ENCODE measurements at places on chromosomes 1 and 21.

- no peak for DNase-seq
These were observed 47.9 kb upstream of the CNN3 start for GRCh38 chr1:94974824-94975223.

DNA sequence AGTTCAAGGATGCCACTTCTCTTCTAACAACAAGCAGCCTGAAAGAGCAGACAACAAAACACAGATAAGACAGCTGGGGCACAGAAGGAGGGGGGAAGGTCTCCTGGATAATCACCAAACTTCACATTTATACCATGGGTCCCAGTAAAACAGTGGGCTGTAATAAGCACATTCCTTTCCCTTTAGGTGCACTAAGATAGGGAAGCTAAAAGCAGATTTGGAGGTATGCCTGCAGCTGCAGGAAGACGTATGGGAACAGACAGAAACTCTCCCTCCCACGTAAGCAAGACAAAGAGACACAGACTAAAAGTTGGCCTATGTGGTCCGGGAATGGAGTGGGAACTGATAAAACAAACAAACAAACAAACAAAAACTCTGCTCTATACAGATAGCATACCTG is 612.1 kb downstream of the MRPL39 start:
- DNase-seq = no peak

GRCh38 chr21:33712022-33712803 is 69.9 kb downstream of the ITSN1 start:
- DNase-seq = no peak

- peak; percentile 19 for DNase-seq
These were observed 13.7 kb upstream of the BEND5 start for GRCh38 chr1:48790397-48790796.

- no peak for DNase-seq
These were observed 380 bp downstream of the MFN2 start for GRCh38 chr1:11980676-11980972.

- no peak for DNase-seq
These were observed 158.5 kb downstream of the TSEN15 start for GRCh38 chr1:184210031-184210430.

DNA sequence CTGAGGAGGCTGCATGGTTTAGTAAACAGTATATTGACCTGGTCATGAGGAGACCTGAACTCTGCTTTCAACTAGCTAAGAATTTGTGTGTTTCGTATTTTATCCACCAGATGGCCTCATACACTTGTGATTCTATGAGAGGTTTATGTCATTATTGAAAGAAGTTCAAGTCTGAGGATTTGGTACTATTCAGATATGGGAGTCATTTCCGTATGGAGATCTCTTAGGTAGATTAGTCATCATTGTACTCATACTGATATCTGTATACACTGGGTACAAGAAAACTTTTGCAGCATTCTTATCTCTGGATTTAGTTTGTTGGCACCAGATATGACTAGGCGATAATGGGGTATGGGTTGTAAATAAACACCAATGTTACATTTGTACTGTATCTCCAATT is 26.6 kb downstream of the ATF6 start:
- DNase-seq = peak; percentile 85
